NCI-H748 treated with DMSO at 0.1 percent for 48 hours (cell line): ENCODE measurements at places on chromosomes 6 and 20.
A peak's percentile ranks its signal among the peaks of the same experiment; 100 is the strongest.

DNA sequence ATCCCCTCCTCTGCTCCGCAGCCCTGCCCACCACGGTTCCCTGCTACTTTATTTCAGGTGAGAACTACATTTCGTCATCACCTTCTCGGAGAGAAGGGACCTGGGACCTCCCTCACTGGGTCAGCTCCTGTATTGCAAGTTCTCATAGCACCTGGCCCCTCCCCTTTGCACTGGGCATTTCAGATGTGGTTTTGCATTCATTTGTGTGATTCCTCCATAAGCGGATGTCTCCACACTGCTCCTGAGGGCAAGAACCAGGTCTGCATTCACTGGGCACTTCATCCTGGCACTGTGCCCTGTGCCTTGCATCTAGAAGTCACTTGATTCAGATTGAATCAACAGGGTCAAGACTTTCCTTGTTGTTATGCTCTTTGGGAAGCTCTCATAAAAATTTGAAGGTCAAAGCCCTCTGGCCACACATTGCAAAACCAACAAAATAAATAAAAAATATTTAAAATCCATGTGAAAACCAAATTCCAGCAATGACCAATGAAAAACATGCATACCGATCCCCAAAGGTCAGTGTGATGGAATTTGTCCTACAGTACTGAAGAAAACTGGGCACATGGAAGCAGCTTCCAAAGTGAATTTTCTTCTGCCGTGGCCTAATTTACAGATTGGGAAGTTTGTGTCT, 89.1 kb upstream of the F13A1 start:
- DNase-seq = no peak

DNA sequence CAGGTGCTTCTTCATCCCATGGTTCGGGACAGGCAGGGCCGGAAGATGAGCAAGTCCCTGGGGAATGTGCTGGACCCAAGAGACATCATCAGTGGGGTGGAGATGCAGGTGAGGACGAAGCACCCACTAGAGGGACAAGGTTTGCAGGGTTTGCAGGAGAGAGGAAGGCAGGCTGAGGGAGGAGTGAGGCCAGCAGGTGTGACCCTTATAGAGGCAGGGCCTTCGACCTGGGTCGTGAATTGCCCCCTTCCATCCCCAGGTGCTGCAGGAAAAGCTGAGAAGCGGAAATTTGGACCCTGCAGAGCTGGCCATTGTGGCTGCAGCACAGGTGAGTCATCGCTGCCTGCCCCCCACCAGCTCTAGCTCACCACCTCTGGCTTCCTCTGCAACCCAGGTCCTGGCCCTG, 8.4 kb downstream of the VARS2 start:
- no peak for DNase-seq

DNA sequence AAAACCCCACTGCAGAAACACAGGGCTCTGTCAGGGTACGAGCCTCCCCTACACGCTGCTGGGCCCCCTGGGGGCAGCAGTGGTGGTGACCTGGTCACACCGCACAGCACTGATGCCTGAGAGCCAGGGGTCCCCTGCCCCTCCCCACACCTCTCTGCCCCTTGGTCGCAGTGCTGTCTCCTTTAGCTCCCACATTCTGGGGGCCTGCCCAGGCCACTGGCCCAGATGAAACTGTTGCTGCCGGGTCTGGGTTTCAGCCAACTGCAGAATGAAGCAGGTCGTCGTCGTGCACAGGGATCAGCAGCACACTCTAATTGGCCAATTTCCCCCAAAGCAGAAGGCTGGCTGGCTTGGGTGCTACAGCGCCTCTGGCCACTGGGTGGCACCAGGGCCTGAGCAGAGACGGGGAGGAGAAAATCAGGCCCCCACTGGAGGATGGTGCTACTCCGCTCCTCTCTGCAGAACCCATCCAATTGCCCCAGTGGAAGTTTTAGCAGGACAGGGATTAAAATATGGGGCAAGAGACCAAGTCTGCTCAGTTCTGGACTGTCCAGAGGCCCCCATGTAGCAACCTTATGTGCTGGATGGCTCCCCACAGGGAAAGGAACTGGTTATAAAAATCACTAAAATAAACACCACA, 26.1 kb downstream of the DIDO1 start:
- peak; percentile 41 for DNase-seq

- DNase-seq = no peak
Observed at GRCh38 chr6:53768636-53769035, 26.2 kb upstream of the LRRC1 start.

GRCh38 chr6:93350774-93351173, 68.6 kb downstream of the EPHA7 start:
- no peak for DNase-seq

- no peak for DNase-seq
Observed at GRCh38 chr20:34817801-34818200, 7.7 kb downstream of the NCOA6 start.

GRCh38 chr20:6855796-6856195, 88.3 kb downstream of the BMP2 start:
- no peak for DNase-seq

DNA sequence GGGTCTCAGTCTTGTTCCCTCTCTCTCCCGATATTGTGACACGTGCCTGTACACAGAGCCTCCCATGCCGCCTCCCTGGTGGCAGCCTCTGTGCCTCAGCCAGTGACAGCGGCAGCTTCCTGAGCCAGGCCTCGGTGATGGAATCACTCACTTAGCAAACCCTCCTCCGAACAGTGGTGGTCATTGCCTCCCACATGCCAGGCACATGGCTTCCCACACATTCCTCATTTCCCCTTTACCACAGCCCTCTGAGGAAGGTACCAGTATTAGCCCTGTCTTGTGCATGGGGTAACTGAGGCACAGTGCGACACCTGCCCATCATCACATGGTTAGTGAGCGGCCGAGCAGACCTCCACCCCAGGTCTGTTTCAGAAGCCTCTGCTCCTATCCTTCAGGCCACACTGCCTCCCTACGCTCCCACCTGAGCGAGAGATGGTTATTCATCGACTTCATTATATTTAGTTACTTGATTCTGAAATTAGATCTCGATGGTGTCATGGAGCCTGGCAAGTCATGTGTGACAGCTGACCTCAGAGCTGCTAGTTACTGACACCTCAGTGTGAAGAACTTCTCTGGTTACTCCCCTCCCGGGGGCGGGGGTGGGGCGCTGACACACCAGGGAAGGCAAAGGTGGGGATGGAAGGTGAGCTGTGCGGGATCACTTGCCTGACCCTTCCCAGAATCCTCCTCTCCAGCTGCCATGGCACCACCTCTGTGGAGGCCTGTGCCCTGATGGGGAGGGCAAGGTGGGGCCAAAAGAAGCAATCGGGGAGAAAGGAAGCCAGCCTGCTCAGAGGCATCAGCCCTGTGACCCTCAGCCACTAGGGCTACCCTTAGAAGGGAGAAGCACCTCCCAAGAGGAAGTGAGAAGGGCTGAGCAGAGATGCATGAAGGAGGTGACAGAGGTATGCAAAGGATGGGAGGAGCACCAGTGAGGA, 17.9 kb downstream of the MDGA1 start:
- no peak for DNase-seq

- no peak for DNase-seq
Observed at GRCh38 chr6:118750143-118750542, 98.8 kb upstream of the CEP85L start.

DNA sequence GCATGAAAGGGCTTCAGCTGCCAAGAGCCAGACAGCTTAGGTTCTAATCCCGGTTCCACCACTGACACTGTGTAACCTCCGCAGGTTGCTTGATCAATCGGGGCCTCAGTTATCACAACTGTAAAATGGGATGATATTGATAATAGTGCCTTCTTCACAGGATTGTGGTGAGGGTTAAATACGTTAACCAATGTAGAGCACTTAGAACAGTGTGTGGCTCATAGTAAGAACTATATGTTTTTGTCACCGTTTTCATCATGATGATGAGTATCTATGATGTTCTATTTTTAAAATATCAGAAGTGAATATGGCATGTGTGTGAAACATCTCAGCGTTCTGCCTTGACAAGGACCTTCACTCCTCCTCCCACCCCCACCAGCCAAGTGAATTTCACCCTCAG, 10.3 kb upstream of the MAPK13 start:
- no peak for DNase-seq

DNA sequence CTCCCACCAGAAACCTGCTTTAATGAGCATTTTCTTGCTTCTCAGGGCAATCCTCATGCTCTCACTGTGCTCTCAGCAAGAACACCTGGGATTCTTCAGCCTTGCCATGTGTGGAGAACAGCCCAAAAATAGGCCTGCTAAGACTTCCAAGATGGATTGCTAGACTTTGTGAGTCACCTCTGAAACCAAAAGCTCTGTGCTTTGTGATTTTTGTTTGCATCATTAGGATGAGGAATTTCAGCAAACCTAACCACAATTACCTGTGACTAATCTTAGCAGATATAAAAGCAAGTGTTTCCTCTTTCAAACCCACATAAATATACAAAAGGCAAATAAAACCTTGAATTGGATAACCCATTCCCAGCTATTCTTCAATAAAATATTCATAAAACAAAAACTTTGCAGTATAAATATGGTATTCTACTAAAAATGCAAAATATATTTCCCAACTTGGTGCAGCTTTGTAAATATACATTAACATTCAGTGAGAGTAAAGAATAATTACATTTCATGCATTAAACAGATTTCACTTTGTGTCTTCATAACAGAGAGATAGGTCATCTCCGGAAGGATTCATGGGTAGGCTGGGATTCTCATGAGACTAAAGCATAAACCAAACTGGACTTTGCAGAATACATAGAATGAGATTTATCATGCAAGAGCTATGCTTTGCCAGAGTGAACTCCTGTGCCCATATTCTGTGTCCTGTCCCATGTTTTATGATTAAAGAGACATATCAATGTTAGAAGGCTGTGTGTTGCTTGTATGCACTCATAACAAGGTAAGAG, 33.5 kb downstream of the TPBG start:
- DNase-seq = no peak

DNA sequence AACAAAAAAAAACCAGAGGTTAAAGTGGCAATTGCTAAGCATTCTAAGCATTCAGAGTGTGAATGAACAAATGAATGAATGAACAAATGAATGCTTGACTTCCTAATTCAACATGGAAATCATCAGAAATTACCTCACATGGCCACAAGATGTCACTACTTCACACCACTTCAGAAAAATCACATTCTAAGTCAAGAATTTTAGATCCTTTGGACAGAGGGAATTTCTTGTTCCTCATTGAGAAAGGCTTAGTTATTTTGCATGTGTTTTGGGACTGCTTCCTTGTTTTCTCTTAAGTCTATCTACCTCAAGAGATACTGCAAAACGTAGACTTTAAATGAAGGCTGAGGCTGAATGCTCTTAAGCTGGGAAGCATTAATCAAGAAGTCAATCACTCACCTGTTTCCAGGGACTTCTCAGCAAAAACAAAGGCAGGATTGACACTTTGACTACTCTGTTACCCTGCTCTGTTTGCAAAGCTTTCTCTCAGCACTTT, 120.2 kb downstream of the MBOAT1 start:
- DNase-seq = peak; percentile 88

GRCh38 chr6:170266061-170266825, 24.6 kb downstream of the DLL1 start:
- peak; percentile 77 for DNase-seq

DNA sequence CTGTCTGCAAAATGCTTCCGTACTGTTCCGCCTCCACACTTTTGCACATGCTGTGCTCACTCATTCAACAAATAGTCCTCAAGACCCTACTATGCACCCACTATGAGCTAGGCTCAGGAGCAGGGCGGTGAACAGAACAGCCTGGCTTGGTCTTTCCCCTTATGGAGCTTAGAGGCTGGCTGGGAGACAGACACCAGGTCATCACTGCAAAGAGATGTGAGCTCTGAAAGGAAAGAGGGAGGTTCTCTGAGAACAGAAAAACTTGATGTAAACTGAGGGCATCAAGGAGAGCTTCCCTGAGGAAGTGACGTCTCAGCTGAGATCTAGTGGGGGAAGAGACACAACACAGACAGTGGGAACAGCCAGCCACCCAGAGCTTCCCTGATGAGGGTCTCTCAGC, 31.0 kb upstream of the TGM2 start:
- DNase-seq = no peak

DNA sequence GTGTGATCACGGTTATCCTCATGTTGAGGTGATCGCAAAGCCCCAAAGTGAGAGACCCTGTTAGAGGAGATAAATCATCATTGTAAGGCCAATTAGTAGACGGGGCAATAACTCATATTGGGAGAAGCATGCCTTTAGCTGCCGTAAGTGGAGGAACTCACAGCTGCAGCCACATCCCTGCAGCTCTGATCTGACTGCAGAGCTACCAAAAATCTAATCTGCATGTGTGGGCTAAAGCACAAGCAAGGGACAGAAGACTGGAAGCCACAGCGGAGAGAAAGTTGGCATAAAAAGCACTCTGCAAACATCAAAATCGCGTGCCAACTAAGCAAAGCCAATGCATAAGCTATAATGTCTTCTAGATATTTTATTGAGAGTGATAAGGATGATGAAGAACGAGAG, 79.8 kb downstream of the TBC1D7 start:
- DNase-seq = no peak

DNA sequence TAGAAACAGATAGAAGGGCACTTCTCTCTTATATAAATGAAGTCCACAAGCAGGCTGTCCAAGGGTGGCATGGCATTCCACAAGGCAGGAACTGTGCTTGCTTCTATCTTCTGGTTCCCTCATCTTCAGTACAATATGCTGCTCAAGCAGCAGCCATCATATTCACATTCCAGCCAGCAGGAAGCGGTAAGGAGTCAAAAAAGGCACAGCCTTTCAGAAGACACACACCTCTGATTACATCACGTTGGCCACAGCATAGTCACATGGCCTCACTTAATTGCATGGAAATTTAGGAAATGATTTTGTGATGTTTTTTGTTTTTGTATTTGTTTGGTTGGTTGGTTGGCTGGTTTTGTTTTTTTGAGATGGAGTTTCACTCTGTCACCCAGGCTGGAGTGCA, 19.0 kb downstream of the REM1 start:
- no peak for DNase-seq

GRCh38 chr20:32463642-32464400, 105.7 kb downstream of the ASXL1 start:
- DNase-seq = no peak

DNA sequence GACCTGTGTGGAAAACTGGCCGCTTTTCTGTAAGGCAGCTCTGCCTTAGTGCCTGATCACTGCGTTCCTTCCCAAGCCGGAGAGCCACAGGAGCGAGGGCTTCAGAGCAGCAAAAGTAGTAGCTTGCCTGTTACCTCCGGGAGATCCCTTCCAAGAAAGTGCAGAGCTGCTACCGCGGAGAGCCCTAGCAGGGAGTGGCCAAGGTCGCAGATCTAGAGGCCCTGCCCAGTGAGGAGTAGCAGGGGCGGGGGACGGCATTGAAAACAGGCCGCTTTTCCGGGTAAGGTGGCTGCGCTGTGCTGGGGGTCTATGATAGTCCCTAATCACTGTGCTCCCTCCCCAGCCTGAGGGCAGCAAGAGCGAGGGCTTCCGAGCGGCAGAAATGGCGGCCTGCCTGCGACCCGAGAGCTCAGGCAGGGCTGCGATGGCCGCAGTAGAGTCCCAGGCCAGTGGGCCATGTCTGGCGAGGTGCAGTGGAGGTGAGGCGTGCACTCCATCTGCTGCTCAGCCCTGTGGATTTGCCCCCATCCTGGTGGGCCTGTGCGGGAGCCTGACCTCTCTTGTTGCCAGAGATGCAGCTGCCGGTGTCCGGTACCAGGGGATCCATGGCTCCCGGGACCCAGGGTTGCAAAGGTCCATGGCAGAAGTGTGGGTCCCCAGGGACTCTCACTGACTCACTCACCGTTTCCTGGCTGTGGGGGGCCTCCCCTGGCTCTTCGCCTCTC, 67.3 kb downstream of the KLHL32 start:
- no peak for DNase-seq
